Stimulated activated CD4-positive, alpha-beta T cell treated with anti-CD3 and anti-CD28 coated beads, Interleukin-2, amount 100 ng/mL, for 48 hours (primary cell): ENCODE measurements at places on chromosomes 13 and 19.

GRCh38 chr19:16199275-16199932, 1.7 kb downstream of the AP1M1 start:
- no peak for DNase-seq

GRCh38 chr19:36837906-36838783, at the start of gene ZNF790:
Gene ZNF790, minus strand, starts transcription at chr19:36838387. Its CDS starts 12,768 bp downstream, at chr19:36825619.
- DNase-seq: peak; percentile 72

DNA sequence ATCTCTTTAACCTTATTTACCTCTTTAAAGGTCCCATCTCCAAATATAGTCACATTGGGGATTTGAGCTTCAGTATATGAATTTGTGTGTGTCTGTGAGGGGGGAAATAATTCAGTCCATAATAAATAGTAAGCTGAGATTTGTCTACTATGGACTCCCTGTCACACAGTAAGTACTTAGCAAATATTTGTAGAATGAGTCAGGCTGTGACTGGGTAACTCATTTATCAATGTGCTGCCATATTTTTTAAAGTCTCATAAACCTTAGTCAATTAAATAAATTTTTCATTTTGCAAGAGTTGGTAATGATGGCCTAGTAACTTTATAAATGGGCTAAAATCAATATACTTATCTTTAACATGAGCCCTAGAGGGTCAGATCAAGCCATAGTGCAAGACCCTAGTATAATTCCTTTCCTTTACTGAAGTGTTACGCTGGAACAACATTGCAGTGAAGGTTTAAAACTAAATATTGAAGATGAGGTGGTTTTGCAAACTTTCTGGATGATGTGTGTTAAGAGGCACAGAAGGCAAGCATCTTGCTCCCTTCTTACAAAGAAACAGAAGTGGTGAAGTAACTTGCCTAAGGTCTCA, 305.1 kb downstream of the KCNRG start:
- DNase-seq: no peak

- no peak for DNase-seq
These were observed 6.9 kb upstream of the JUNB start for GRCh38 chr19:12784394-12784870.

DNA sequence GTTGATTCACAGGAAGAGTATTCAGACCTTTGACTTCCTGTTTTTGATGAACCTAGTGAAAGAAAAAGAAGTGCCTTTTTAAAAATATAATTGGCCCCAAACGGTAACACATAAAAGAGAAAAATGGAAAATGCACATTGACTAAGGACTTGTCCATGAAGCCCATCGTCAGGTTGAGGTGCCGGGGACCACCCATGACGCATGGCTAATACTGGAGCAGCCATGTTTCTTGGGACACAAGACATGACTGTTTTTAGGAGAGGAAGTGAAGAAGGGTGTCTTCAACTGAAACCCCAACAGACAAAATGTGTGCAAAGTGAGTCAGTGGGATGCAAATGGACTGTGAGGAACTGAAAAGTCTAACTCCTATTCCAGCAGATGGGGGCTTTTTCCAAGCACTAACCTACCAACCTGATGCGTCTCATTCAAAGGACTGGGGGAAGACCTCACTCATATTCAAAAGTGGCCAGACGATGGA, 459.4 kb downstream of the FOXO1 start:
- DNase-seq: no peak

- DNase-seq: no peak
These were observed 25.0 kb downstream of the HSPH1 start for GRCh38 chr13:31136724-31137123.

- DNase-seq: no peak
These were observed 62.2 kb downstream of the DNAJC15 start for GRCh38 chr13:43085545-43085944.

- DNase-seq: no peak
These were observed 2.0 kb downstream of the AKT1S1 start for GRCh38 chr19:49875177-49875576.

DNA sequence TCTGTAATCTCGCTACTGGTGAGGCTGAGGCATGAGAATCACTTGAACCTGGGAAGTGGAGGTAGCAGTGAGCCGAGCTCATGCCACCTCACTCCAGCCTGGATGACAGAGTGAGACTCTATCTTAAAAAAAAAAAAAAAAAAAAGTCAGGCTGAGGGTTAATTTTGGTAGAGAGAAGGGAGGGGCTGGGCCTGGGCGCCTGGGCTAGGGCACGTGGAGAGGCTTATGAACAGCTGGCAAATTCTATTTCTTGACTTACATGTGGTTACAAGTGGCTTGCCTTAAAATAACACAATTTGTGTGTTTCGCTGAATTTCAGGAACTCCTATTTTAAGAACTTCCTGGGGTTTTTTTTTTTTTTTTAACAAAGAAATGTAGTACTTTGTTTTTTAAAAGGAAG, 47.6 kb upstream of the MAP3K10 start:
- DNase-seq: no peak

DNA sequence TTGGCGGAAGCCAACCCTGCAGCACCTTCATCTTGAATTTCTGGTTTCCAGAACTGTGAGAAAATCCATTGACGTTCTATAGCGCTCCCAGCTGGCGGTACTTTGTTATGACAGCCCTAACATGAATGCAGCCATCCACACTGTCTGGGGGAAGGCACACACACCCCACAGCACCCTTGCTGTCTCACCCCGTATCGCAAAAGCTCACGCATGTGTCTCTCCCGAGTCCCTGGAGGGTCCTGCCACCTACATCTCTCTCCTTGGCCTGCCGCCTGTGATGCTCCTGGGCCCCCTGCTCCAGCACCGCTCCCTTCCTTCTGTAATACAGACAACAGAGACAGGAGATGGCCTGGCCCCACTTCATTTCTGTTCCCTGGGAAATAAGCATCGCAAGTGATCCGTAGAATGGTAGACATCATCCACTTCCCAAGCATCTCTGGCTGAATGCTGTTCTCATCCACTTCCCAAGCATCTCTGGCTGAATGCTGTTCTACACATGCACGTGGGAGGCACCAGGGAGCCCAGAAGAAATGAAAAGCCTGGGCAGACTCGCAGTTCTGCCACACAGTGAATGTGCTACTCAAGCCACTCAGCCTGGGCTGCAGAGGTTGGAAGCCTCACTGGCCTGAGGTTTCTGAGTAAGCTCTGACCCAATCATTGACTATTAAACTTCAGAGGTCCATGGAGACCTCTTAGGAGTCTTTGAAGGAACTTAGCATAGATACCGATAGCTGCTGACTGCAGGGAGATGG, 29.6 kb downstream of the EPN1 start:
- no peak for DNase-seq

GRCh38 chr19:48398375-48399235, 5.1 kb downstream of the GRIN2D start:
- DNase-seq: peak; percentile 77
